NCI-H524 treated with DMSO at 0.1 percent for 48 hours (cell line): ENCODE measurements at places on chromosomes 4 and X.

GRCh38 chr4:148311526-148311925, 130.7 kb downstream of the NR3C2 start:
- no peak for DNase-seq

DNA sequence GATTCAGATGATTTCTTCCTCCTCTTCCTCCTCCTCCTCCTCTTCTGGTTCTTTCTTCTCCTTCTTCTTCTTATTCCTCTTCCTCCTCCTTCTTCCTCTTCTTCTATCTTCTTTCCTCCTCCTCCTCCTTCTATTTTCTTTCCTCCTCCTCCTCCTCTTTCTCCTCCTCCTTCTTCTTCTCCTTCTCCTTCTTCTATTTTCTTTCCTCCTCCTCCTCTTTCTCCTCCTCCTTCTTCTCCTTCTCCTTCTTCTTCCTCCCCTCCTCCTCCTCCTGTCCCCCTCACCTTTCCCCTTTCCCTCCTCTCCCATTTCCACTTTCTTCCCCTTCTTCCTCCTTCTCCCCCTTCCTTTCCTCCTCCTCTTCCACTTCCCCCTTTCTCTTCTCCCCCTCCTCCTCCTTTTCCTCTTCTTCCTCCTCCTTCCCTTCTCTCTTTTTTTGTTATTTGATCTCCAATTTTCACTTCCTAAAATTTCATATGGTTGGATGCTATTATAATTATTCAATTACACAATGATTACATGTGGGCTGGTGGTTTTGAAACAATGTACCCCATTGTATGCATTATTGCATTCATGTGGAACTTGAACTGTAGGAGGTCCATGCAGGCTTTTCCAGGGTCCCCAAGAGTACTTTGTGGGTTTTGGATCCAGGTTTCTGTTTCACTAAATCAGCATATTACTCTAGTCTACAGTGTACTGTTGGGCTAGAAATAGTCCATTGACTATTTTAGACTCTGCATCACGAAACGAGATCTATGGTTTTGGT, 68.1 kb downstream of the SORBS2 start:
- no peak for DNase-seq

DNA sequence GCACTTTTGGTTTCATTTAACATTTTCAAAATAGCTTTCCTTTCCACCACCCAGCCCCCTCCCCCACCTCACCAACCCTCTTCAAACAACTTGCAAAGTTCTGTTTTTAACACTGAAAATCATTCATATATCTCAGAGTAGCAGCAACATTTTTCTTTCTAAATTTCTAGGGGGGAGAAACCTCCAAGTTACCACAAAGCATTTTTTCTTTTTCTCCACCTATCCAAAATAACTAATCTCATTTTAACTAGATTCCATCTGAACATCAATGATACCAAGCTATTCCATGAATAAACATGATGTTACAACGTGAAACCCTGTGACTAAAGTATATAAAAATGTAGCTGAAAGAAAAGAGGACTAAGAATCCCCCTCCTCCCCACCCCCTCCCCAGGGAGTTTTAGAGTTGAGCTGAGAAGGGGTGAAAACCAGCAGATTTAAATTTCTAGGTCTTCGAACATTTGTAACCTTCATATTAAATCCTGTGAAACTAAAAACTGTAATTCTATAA, 5.2 kb downstream of the LDB2 start:
- no peak for DNase-seq

GRCh38 chr4:16881151-16881884, 17.1 kb downstream of the LDB2 start:
- DNase-seq, result no peak

- DNase-seq, result no peak
These were observed 15.0 kb upstream of the STK32B start for GRCh38 chr4:5036239-5036638.

- no peak for DNase-seq
These were observed 13.6 kb downstream of the EREG start for GRCh38 chr4:74378573-74378972.

GRCh38 chrX:39309721-39310152, 508.5 kb downstream of the MID1IP1 start:
- no peak for DNase-seq

GRCh38 chr4:82467471-82467870, 37.1 kb downstream of the ENOPH1 start:
- DNase-seq, result no peak

DNA sequence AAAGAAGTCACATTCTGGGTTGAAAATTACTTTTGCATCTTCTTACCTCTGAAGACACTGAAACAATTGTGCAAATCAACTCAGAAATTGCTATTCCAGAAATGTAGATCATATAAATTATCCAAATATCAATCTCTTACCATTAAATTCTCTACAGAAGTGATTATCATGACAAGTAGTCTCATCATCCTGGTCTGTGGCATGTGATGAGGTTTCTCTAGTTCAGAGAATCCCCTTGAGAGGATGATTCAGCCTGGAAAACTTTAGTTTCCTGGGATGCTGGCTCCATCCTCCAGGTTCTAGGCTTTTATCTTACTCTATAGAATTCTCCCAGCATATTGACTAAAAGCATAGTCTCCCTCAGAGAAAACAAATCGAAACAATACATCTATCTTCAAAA, 76.2 kb upstream of the S100G start:
- DNase-seq, result no peak

GRCh38 chr4:47882228-47882627, 32.2 kb downstream of the NFXL1 start:
- DNase-seq, result no peak

GRCh38 chr4:124105212-124105611, 607.3 kb downstream of the ANKRD50 start:
- DNase-seq, result no peak

- DNase-seq, result no peak
These were observed 34.1 kb downstream of the GPAT3 start for GRCh38 chr4:83569987-83570386.

DNA sequence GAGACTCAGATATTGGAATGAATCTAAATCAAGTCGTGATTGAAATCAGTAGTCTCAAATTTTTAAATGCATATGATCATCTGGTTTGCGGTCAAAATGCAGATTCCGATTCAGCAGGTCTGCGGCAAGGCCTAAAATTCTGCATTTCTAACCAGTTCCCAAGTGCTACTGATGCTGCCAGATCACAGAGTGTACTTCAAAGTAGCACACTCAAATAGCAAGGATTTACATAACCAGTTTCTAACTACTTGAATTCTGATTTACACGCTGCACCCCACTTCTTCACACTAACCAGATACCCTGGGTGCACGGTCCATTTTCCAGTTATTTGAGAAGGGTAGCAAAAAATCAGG, 752 bp downstream of the MBTPS2 start:
- no peak for DNase-seq

GRCh38 chr4:169120624-169121023, 110.6 kb upstream of the CBR4 start:
- DNase-seq, result no peak

GRCh38 chr4:89957046-89957926, 62.6 kb downstream of the MMRN1 start:
- no peak for DNase-seq

- no peak for DNase-seq
These were observed 95.2 kb downstream of the MANBA start for GRCh38 chr4:102665527-102665926.

- DNase-seq, result no peak
These were observed 457.4 kb upstream of the PCDH10 start for GRCh38 chr4:132691668-132692067.

- no peak for DNase-seq
These were observed 23.0 kb upstream of the CPLX1 start for GRCh38 chr4:848803-849477.

DNA sequence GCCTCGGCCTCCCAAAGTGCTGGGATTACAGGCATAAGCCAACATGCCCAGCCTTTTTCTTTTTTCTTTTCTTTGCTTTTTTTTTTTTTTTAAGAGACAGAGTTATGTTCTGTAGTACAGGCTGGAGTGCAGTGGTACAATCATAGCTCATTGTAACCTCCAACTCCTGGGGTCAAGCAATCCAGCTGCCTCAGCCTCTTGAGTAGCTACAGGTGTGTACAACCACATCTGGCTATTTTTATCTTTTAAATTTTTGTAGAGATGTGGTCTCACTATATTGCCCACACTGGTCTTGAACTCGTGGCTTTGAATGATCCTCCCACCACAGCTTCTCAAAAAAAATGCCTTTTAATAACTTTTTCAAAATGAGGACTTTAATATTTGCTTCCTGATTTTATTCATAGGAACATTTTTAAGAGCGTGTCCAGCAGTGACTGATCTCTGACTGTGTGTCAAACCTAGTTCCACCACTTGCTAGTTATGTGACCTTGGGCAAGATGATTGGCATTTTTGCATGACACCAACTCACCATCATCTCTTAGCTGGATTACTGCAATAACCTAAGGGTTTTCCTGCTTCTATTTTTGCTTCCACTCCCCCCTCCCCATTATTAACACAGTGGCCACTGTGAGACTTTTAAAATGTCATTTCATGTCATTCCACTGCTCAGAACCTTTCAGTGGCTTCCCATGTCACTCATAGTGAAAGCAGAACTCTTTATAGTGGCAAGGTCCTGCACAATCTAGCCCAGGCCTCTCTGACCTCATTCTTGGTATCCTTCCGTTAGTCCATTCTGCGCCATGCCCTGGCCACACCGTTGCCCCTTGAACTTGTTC, 4.5 kb upstream of the TNIP3 start:
- DNase-seq, result no peak

- DNase-seq, result no peak
These were observed 224.5 kb upstream of the TENM3 start for GRCh38 chr4:182018691-182019090.

- no peak for DNase-seq
These were observed 1937.8 kb downstream of the PCDH7 start for GRCh38 chr4:32658019-32658418.
